ENCODE measurements at places on chromosomes 4 and X. TPM values are rescaled to one million over a fixed set of nuclear protein-coding genes. Genes with fewer than 3 reads are reported as not detected.

Gene IGBP1
- total RNA-seq: 42.1 TPM

Gene ADRA2C
- total RNA-seq: not detected

Gene ERVMER34-1
- total RNA-seq: not detected

Gene SLITRK4
- not detected for total RNA-seq

Gene HNRNPH2
- 71.8 TPM for total RNA-seq

Gene EDA
- not detected for total RNA-seq

Gene ARHGAP10
- total RNA-seq: 24.5 TPM

Gene WFS1
- 17.4 TPM for total RNA-seq

Gene LETM1
- total RNA-seq: 13.1 TPM

Gene SORBS2
- 9.0 TPM for total RNA-seq

Gene SLC10A6
- not detected for total RNA-seq

Gene TACC3
- 19.2 TPM for total RNA-seq

Gene COQ2
- total RNA-seq: 37.5 TPM

Gene NOCT
- 29.7 TPM for total RNA-seq

Gene CT45A6
- total RNA-seq: not detected

Gene TENM3
- 90.5 TPM for total RNA-seq

Gene PDLIM5
- 133 TPM for total RNA-seq

Gene XAGE3
- total RNA-seq: not detected

Gene PCDH18
- 15.1 TPM for total RNA-seq

Gene UGT2B7
- total RNA-seq: not detected

Gene NAP1L2
- total RNA-seq: 0.06 TPM

Gene KCNE5
- not detected for total RNA-seq

Gene DDX60
- total RNA-seq: 13.5 TPM

Gene CFI
- total RNA-seq: 6.1 TPM

Gene NDP
- total RNA-seq: not detected

Gene NCBP2L
- total RNA-seq: not detected

Gene ARAP2
- total RNA-seq: not detected

Gene XPNPEP2
- not detected for total RNA-seq
